Right kidney (tissue), 9 donors: ENCODE measurements at places on chromosomes 11 and 22.

- no peak for DNase-seq
These were observed 121.7 kb downstream of the ZNF280B start for GRCh38 chr22:22386602-22387385.

DNA sequence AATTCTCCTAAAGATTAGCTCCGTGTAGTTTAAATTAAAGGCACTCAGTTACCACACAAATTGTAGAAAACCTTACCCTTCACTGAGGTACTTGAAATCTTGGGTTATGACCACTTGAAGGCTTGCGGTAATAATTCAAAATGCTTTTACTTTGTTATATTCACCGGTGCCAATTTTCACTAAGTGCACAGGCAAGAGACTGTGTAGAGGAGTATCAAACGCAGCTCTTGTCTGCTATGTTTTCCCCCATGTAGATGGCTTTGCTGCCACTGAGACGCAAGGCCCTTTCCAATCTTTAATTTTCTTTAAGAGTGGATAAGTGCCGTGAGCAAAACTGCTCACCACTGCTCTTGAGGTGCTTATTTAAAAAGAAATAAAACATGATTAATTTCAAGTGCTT is 155.8 kb downstream of the CADM1 start:
- no peak for DNase-seq

DNA sequence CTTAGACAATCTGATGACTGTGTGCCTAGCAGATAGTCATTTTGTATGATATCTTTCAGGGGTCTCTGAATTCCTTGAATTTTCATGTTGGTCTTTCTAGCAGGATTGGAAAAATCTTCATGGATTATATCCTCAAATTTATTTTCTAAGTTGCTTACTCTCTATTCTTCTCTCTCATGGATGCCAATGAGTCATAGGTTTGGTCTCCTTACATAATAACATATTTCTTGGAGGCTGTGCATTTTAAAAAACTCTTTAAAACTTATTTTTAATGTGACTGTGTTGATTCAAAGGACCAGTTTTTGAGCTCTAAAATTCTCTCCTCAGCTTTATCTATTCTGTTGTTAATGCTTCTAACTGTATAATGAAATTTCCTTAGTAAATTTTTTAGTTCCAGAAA is 198.7 kb downstream of the AASDHPPT start:
- DNase-seq: no peak

DNA sequence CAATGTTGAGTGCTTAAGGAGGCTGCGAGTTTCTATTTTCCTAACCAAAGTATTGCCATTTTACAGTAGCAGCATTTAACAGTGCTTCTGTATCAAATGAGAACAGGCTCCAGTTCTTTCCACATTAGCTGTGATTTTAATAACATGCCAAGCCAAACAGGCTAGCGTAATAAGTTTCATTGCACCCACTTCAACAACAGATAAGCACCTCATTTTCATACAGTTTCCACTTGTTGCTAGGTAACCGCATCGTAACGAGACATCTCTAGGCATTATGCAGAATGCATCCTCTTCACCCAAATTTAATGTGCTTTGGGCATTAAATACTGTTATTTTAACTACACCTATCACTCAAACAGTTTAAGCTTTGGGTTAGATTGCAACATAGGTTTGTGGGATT is 79.0 kb downstream of the CADM1 start:
- DNase-seq: no peak

- DNase-seq: no peak
These were observed 24.4 kb upstream of the POLD3 start for GRCh38 chr11:74568028-74568427.

DNA sequence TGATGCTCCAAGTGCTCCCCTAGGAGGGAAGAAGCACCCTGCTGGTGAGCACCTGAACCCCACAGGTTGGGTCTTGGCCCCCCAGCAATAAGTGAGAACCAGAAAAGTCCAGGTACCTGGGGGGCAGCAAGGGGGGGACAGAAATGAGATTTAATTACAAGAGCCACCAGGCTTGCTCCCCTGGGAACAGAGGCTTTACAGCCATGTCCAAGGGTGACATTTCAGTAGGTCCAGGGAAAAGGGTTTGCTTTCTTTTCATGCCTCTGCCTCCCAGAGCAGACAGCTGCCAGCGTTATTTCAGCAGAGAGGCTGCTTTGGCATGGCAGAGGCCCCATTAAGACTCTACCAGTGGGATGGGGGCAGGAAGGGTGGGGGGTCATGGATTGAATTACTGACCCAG is 437.7 kb downstream of the BUD13 start:
- no peak for DNase-seq

DNA sequence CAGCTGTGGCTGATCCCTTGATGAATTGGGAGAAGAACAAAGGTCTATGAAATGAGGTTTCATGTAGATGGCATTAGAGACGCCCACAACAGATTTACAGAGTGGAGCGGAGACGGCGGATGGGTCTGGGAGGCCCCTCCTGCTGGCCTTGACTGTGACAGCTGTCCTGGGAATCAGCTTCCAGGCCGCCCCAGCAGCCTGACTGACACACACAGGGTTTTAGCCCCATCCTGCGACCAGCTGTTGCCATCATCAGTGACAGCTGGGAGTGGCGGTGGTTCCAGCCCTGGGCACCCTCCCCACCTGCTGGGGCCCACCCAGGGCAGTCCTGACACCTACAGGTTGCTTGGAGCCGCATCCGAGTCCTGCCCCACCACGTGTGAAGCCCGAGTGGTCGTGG is 64.0 kb upstream of the PPP6R3 start:
- DNase-seq: no peak

DNA sequence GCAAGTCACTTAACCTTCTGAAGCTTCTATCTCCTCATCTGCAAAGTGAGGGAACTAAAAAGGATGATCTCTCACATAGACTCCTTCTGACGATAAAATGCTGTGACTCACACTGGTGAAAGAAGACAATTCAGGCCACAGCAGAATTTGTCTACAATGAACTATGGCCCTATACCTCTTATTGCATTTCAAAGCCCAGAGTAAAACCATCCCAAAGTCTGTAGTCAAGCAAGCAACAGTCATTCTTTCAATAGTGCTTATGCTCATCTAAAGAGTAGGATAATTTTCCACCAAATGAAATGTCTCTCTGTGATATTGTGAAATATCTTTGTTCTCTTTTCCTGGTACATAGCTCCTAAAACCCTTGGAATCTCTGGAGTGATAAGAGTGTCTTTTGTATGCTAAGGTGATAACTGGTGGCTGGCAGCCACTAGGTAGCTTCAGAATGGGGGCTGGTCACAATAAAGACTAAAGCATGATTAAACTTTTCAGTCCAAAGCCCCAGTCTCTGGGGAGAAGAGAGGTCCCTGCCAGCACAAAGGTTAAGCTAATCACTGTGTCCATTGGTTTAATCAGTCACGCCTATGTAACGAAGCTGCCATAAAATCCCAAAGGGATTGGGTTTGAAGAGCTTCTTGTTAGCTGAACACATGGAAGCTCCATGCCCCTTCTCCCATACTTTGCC is 30.8 kb downstream of the SYTL2 start:
- no peak for DNase-seq

DNA sequence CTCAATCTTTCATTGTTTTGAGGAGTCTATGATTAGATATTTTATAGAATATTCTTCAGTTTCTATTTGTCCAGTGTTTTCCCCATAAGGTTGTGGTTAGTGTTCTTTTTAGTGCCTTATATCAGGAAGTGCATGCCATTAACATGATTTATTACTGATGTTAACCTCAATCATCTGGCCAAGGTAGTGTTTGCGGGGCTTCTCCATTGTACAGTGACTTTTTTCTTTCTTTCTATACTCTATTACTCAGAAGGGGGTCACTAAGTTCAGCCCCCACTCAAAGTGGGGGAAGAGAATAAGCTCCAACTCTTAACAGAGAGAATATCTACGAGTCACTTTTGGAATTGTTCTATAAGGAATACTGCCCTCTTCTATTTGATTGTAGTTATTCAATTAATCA is 415.8 kb downstream of the DYNC2H1 start:
- no peak for DNase-seq

- DNase-seq: no peak
These were observed at the start of gene MIOX for GRCh38 chr22:50486561-50487289. Gene MIOX, plus strand, starts transcription at chr22:50486859. Its CDS starts 39 bp downstream, at chr22:50486898.

GRCh38 chr11:108160970-108161566 is 39.7 kb downstream of the ACAT1 start:
- DNase-seq: no peak

DNA sequence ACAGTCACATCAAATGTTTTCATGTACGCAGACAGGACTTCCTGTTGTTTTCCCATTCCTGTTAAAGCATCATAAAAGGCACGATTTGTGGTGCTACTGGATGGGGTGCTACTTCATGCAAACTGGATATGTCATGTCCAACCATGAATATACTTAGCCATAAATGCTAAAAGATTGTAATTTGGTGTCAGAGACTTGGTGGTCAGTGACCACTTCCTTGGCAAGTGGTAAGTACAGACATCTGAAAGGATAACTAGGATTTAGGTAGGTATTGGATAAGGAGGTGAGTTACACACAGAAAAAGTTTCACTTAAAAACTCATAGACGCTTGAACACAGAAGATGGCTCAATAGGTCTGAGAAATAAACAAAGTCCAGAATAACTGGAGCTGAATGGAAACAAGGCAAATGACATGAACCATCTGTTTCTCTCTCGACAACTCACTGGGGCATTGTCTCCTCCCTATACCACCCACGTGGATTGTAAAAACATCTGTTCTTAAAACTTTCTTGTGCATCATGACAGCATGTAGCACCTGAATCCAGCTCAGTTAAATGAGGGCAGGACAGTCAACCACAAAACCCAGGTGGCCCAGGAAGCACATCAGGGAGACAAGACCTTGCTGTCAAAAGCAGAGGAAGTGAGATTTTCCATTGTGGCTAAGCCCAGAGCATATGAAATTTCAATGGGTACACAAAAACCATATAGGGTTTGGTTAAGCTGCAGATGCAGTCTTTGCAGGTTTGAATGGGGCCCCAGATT is 22.1 kb upstream of the IGLL5 start:
- DNase-seq: no peak

- no peak for DNase-seq
These were observed 7.5 kb upstream of the PPFIA1 start for GRCh38 chr11:70262951-70263350.

GRCh38 chr22:49934160-49934890 is 15.9 kb downstream of the CRELD2 start:
- DNase-seq: no peak

GRCh38 chr22:50119768-50120251 is 30.0 kb downstream of the MOV10L1 start:
- DNase-seq: no peak

- DNase-seq: no peak
These were observed 19.2 kb upstream of the KDM2A start for GRCh38 chr11:67099831-67100324.

DNA sequence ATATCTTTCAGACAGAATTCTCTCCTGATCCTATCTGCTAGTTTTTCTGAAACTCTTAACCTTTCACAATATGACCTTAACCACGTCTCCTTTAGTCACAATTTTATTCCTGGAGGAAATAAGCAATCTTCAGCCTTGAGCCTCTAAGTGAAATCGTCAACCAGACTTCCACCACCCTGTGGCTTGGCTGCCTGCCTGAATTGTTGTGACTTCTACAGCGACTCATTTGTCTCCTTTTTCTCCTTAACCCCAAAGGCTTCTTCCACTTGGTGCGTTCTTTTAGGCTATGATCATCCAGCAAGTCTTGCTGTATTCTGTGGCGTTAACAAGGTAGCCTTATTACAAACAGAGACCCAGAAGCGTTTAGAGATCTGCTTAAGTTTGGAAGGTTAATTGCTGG is 535.1 kb upstream of the ARHGAP42 start:
- DNase-seq: no peak

DNA sequence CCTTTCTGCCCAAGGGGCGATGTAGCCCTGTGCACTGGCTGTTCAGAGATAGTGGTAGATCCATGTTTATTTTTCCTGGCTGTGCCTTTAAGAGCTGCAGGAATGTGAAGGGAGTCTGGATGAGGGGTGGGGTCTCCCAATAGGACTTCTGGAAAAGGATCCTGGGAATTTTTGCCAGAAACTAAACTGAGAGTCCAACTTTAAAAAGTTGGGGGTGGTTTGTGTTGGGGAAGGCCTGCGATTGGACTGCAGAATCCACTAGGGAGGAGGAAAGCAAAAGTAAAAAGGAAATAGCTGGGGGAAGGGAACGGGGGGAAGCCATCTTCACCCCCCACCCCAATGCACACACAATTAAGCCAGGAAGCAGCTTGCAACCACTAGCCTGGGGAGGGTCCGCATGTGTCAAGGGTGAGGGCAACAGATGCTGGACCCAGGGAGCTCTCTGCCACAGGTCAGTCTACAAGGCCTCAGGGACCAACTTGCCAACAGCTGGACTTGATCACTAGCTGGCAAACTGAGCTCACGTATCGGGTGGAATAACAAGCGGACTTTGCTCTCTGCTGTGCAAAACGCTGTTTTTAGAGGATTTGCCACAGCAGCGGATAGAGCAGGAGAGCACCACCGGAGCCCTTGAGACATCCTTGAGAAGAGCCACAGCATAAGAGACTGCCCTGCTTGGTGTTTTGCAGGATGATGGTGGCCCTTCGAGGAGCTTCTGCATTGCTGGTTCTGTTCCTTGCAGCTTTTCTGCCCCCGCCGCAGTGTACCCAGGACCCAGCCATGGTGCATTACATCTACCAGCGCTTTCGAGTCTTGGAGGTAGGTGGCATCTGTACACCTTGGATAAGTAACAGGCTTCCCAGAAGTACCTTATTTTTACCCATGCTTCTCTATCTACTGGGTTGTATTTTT is at the start of gene OLFML1:
OLFML1 (plus strand) TSS at position 321 of the 912 bp plus-strand sequence; CDS start at position 691, 370 bp downstream.
- peak; percentile 47 for DNase-seq

- no peak for DNase-seq
These were observed 136.5 kb downstream of the TRIM29 start for GRCh38 chr11:120001178-120002090.

DNA sequence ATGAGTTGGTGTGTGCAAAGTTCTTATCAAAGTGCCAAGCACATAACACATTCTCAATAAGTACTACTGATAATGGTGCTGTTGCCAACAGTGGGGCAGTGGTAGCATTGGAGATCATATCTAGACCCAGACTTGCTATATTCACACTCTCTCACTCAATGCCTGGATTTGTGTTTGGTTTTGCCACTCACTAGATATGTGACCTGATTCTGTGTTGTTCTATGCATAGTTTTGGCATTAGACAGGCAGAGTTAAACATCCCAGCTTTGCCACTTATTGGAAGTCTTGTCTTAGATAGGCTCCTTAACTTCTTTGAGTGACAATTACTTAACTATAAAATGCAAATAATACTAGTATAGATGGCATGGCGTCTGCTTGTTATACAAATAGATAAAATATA is 642.6 kb upstream of the CCDC179 start:
- no peak for DNase-seq

- DNase-seq: no peak
These were observed 206.2 kb upstream of the DDI1 start for GRCh38 chr11:103830205-103830604.
